Activated CD4-positive, alpha-beta T cell treated with anti-CD3 and anti-CD28 coated beads, Interleukin-2, amount 10 ng/mL, durations not matched to agents 24 days and 14 days (primary cell): ENCODE measurements at places on chromosomes 12 and 14.
A peak's percentile ranks its signal among the peaks of the same experiment; 100 is the strongest.

DNA sequence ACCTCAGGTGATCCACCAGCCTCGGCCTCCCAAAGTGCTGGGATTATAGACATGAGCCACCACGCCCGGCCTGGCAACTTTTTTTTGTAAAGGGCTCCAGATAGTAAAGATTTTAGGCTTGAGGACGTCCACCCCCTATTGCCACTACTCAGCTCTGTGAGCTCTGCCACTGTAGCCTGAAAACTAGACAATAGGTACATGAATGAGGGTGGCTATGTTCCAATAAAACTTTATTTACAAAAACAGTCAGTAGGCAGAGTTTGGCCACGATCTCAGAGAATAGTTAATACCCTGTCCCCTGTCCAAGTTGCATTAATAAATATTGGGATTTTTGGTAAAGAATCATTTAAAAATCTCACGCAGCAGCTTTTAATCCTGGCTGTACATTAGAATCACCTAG is 90.1 kb downstream of the FOXN4 start:
- DNase-seq: no peak

DNA sequence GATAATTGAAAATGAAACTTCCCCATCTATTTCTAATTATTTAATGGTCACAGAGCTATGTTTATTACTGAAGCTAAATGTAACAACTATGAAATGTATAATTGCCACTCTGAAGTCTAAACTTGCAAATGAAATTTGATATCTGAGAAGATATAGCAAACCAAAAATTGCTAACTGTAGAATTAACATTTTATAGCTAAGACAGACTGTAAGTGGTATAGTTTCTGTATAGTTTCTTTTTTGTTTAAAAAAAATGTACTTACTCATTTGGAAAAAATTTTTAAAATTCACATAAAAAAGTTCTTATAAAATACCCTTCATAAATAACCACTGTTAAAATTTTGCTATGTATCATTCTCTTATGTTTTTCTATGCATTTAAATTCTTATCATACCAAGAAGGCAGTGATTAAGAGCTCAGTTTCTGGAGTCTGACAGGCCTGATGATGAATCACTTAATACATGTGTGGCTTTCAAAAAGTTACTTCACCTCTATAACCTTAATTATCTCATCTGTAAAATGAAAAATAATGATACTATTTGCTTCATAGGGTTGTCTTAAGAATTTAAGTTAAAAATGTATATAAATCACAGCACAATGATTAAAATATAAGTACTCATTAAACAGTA is 214.7 kb upstream of the GARIN2 start:
- DNase-seq: no peak

- no peak for DNase-seq
Observed at GRCh38 chr14:35384455-35385041, 20.0 kb downstream of the NFKBIA start.

- DNase-seq: no peak
Observed at GRCh38 chr14:63204407-63205043, at the start of gene RHOJ. TSS of gene RHOJ (plus strand) at chr14:63204443. CDS start at chr14:63204870, 427 bp downstream.

- DNase-seq: no peak
Observed at GRCh38 chr14:104559804-104560585, 19.6 kb upstream of the C14orf180 start.

GRCh38 chr12:104242546-104243206 is 27.1 kb downstream of the TXNRD1 start:
- no peak for DNase-seq

DNA sequence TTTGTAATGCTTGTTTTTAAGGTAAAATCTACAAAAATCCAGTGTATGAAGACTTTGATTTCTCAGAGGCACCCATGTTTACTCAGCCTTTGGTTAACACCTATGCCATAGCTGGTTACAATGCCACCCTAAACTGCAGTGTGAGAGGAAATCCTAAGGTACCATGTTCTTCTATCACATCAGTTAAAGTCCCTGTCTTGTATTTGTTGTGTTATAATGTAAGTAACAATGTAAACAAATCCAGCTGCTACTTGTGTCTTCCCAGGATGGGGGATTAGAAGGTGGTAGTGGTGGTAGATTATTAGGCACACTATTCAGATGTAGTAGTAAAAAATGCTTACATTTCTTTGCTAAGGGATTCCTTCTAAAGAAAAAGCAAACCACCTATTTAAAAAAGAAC is 19.4 kb upstream of the CHPT1 start:
- DNase-seq: no peak

DNA sequence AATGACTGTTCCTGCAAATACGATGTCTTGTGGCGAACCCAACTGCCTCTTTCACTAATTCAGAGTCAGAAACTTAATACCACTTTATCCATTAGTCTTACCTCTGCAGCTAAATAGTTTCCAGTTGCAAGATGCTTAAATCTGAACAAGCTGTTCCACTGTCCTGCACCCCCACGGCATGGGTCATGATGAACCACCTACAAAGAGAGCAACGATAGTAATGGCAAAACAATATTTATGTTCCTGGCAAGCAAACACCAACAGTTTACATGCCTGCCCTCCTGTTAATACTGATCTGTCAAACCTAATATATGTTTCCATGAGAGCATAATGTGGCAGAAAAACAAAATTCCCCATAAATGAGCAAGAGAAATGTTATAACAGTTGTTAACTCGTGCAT is 121.9 kb downstream of the ITPR2 start:
- no peak for DNase-seq

- no peak for DNase-seq
Observed at GRCh38 chr12:15829255-15829654, 40.1 kb upstream of the EPS8 start.

DNA sequence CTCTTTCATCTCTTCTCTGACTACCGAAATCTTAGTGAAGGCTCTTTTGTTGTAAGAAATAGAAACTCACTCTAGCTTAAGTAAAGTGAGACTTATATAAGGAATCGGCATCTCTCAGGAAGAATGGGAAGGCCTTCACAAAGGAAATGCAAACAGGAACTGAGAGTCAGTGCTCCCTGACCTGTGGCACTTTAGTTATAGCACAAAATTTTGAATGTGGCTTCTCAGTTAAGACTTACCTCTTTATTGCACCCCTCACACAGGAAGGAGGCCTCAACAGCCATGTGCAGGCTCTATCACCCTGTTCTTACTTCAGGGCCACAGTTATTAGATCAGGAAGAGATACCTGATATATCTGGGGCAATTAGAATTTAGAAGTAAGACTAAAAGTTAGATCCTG is 224.7 kb upstream of the EGLN3 start:
- DNase-seq: peak; percentile 39

DNA sequence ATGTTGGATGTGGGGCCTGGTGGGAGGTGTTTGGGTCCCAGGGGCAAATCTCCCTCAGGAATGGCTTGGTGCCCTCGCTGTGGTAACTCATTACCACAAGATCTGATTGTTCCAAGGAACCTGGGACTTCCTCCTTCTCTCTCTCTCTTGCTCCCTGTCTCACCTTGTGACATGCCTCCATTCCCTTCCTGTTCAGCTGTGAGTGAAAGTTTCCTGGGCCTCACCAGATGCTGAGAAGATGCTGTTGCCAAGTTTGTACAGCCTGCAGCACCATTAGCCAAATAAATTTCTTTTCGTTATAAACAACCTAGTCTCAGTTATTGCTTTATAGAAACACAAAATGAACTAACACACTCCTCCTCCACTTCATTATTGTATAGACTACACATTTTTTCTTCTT is 759.8 kb upstream of the MDGA2 start:
- no peak for DNase-seq

- DNase-seq: no peak
Observed at GRCh38 chr12:53775478-53776145, 23.8 kb upstream of the CISTR start.

DNA sequence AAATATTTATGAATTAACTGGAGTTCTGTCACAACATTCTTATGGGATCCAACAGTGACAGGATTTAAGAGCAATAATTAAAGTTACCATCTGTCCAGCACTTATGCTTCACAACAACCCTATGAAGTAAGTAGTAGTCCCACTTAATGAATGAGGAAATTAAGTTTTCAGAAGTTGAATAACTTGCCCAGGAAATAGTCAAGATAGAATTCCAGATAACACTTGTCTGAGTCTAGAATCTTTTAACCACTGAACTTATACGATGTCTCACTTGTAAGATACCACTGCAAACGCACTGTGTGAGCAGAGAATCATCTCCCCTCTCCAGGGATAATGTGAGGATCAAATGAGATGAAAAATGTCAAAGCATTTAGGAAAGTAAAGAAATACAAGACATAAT is 3.3 kb upstream of the TTC9 start:
- no peak for DNase-seq

- no peak for DNase-seq
Observed at GRCh38 chr12:82517027-82517426, 158.7 kb downstream of the METTL25 start.

DNA sequence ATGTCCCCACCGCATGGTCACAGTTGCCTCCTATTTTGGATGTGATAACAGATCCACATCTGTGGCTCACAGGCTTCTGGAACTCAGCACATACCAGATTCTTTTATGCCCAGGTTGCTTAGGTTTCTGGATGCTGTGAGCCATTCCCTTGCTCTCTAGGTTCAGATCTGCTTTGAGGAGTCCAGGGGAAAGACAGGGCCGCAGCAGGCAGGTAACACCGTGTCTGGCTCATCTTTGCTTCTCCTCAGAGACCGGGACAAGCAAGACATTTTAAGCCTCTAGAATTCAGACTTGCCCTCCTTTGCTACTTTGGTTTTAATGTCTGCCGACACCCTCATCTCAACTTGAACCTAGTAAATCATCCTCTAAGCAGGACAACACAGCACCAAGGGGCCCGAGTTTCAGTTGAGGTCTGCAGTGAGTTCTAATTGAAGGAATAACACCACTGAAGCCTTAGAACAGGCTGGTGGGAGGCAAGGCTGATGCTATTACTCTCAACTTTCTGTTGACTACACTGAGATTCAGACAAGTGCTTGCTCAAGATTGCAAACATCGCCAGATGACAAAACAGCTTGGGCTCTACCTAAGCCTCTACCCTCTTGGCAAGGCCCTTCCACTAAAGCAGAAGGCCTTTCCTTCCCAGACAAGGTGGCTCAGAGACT is 55.3 kb downstream of the MDM2 start:
- DNase-seq: no peak
